Epithelial cell of prostate (primary cell): ENCODE measurements at places on chromosomes 13 and 19.
A peak's percentile ranks its signal among the peaks of the same experiment; 100 is the strongest.

DNA sequence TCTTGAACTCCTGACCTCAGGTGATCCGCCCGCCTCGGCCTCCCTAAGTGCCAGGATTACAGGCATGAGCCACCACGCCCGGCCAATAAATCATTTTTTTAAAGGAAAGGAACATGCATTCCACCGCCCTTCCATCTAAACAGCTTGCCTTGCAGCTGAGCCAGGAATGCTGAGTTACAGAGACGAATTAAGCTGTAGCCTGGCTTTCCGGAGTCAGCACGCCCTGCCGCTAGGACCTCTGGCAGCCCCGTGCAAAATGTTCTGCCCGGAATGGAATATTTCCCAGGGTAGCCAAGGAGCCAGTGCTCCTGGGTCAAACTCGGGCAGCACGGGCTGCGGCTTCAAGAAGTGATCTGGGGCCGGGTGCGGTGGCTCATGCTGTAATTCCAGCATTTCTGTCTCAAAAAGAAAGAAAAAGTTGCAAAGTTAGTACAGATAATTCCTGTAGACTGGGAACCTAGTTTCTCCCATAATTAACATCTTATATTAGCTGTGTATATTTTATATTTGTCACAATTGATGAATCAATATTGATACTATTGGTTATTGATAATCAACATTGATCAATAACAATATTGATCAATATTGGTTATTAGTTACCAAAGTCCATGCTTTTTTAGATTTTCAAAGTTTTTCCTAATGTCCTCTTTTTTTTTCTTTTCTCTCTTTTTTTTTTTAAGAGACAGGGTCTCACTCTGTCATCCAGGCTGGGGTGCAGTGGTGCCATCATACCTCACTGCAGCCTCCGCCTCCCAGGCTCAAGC, 19.2 kb downstream of the ATCAY start:
- DNase-seq = no peak

- DNase-seq = no peak
These were observed 814.7 kb upstream of the ATXN8OS start for GRCh38 chr13:69292789-69293425.

- DNase-seq = no peak
These were observed 61.4 kb upstream of the URI1 start for GRCh38 chr19:29880498-29881081.

DNA sequence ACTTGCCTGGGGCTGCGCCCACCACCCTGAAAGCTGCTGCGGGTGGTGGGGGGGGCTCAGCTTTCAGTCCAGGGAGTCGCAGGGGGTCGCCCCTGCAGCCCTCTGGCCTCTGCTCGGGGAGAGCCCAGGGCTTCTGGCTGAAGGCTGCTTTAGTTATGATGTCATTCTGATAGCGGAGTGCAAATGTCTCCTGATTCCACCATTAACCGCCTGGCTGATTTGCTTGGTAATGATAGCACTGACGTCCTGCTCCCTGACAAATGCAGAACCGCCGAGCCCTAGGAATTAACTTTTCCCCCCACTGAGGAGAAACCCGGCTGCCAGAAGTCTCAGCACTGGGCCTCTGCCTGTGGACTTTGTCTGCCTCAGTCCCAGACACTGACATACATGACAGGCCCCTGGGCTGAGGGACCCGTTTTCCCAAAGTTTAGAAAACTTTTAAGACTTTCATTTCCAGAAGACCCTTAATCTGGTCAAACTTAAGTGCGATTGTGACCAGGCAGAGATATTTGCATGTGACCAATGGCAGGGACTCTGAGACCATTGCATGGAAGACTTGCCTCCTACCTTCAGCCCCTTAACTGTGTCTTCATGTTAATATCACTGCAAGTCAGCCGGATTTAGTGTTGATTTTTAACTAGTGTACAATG, 142.5 kb upstream of the ZNF536 start:
- no peak for DNase-seq

DNA sequence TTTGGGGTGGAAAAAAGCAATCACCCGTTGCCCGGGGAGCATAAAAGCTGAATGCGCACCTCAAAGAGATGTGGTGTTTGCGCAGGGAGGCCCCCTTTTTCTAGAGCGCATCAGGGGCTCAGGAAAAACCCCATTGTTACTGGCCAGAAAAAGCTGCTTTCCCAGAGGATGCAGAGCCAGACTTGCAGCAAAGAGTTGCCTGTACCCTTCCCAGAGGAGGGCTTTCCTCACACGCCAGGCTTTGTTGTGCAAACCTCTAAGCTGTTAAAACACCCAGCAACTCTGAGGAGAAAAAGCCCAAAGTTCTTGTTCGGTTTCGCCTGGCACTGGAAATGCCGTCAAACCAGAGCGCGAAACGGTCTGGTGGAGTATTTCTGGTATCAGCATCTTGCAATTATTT, 29.3 kb downstream of the GSX1 start:
- DNase-seq = no peak

GRCh38 chr13:47826471-47826870, 174.6 kb downstream of the SUCLA2 start:
- no peak for DNase-seq

GRCh38 chr13:74825938-74826246, 656.1 kb downstream of the TBC1D4 start:
- DNase-seq = no peak

DNA sequence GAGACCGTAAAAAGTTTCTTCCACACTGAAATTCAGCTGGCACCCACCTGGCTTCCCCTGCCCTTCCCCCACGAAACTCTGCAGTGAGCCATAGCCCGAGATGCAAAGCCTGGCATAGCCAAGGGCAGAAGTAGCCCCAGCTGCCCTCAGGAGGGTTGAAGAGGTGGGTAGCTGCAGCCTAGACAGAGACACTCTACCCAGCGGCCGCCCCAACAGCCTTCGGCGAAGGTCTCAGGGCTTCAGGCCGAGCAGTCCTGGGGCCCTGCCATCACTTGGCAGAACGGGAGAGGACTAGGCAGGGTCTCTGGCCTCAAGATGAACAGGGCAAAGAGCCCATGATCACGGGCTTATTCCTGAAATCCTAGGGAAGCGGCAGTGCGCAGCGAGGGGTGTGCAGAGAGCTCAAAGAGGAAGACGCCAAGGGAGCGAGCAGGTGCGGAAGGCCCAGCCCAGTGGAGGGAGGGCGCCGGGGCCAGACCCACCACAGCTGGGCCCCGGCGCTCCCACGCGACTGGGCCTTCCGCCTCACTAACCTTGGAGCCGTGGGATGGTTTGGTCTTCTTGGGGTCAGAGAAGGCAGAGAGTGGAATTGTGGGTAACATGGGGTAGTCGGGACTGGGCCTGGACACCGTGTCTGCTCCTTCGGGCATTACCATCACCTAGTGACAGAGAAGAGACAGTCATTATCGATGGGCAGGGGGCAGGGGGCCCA, 53.2 kb downstream of the MLLT1 start:
- no peak for DNase-seq

DNA sequence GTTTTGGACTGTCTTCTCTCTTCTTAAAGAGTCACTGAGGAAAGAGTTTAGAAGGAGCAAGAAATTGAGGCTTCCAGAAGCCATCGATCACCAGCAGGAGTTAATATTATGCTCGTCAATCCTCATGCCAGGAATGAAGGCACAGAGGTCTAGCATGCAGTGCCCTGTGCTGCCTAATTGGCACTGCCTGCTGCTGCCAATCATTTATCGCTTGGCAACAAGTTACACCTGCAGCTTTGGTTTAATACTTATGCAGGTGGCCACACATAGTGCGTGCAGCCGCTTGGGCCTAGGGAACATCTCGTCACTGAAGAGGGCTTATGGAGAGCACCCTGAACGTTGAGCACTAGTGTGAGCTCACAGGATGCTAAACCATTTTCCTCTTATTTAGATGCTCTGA, 2.7 kb upstream of the SOX1 start:
- no peak for DNase-seq

DNA sequence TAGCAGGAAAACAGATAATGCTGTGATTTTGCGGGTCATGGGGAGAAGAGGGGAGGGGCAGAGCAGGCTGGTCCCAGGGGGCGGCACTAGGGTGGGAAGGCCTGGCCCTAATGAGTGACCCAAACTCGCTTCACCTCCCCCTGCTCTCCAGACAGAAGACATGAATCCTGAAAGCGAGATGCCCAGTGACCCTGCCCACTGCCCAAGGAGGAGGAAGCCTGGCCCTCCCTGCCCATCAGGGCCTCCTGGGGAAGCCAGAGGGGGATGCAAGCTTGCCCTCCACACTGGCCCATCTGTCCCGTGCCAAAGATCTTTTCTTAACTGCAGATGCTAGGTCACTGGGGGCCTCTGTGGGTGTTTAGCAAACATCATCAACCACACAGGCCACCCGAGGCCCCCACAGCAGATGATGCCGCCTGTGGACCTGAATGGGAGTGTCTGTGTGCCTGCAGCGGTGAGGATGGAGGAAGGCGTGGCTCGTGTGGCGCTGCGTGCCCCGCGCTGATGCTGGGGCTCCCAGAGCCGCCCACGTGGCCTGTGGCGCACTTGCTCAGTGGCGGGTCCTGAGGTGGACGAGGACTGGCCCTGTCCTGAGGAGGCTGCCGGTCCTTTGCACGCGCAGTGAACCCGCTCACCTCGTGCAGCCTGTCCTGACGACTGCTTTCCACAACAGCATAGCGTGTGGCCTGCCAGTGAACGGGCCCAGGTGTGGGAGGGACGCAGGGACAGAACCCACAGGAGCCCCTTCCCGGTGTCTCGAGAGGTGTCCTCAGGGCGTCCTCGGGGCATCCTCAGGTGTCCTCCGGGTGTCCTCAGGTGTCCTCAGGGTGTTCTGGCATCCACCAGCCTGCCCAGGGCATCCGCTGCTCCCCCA, 80.5 kb upstream of the MCF2L start:
- no peak for DNase-seq

DNA sequence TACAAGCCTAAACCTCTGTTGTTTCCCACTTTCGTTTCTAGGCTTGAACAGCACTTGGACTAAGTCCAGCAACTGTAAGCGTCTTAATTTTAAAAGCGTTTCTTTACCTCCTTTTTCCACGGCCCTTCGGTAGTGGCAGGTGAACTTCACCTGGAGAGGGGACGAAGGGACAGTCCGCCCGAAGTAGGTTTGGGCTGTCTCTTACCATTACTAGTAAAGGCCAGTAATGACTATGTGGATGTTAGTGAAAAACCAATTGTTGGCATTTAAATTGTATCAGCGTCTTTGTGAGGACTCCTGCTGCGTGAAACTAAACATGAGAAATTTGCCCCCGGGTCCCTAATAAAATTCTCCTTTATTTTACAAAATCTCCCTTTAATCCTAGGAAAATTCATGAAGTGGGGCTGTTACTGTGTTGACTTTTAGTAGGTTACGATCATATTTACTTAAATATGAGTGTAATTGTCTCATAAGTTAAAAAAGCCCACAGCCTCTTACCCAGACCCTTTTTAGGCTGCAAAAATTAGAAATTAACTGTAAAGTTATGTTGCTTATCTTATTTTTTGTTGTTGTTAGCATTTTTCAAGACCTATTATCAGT, 983 bp downstream of the ITM2B start:
- DNase-seq = no peak

GRCh38 chr19:8352134-8352827, 9.2 kb upstream of the KANK3 start:
- DNase-seq = no peak

GRCh38 chr19:46629546-46630025, 4.7 kb upstream of the PTGIR start:
- no peak for DNase-seq

- DNase-seq = no peak
These were observed 68.3 kb upstream of the MYO16 start for GRCh38 chr13:108561149-108561548.

GRCh38 chr19:53466726-53467484, 628 bp upstream of the ZNF813 start:
- no peak for DNase-seq

DNA sequence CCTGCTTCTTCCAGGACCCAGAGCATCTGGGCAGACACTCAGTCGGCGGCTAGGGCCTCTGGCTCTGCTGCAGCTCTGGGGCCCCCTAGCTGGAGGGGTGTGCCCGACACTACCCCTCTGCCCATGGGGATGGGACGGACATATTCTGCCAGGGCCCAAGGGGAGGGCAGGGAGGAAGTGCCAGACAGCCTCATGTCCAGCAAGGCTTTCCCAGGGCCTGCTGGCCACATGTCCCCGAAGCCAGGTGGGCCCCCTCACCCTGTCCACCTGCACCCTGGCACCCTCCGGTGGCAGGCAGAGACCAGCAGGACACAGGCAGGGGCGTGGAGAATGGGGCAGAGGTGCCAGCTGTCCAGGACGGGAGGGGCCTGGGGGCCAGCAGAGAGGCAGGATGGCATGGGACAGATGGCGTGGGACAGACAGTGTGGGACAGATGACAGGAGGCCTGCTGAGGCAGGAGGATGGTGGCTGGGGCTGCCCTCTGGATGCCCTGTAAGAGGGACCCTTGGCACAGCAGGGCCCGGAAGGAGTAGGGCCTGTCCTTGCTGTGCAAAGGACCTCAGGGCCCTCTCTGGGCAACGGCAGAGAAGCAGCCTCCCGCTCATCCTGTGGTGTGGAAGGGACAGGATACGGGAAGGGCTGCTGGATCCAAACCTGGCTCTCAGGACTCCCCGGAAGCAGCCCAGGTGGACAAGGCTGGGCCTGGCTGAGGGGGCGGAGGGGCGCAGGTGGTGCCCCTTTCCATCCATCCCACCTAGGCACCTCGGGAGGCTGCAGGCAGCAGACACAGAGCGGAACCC, 29.1 kb downstream of the CEBPG start:
- DNase-seq = no peak

GRCh38 chr13:92829930-92830329, 396.7 kb upstream of the GPC6 start:
- no peak for DNase-seq

DNA sequence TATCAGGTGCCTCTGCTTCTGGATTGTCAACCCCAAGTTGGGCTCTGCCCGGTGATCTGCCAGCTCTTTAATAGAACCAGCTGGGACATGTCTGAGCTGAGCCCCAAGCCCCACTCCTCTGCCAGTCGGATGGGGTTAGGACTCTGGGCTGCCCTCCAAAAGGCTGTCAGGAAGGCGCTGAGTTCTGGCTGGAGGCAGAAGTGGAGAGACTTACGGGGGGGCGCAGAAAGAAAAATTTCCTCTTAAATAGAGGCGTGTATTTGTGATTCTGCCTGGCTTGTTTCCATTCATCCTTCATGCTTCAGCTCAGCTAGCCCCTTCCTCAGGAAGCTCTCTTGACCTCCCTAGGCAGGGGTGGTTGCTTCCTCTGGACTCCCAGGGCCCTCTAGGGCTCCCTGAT, 985 bp upstream of the KCNK6 start:
- DNase-seq = no peak

DNA sequence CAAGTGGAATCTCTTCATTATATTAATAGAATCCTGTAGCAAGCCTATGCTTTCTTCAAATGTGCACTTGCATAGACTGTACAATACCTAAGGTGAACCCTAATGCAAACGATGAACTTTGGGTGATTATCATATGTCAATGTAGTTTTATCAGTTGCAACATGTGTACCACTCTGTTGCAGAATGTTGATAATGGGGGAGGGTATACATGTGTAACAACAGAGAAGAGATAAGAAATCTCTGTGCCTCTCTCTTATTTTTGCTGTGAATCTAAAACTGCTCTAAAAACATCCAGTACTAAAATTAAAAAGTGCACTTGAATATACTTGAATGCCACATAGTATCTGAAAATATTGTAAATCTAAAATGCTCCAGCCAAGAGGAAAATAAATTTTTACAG, 820.8 kb upstream of the MIR17HG start:
- no peak for DNase-seq

GRCh38 chr19:17522988-17523872, 11.8 kb downstream of the PGLS start:
- DNase-seq = no peak

- no peak for DNase-seq
These were observed 427 bp downstream of the ZNF160 start for GRCh38 chr19:53102756-53103233.

GRCh38 chr13:27211771-27212364, 39.5 kb upstream of the RPL21 start:
- DNase-seq = peak; percentile 24
